ENCODE measurements at places on chromosomes 3 and 15.

DNA sequence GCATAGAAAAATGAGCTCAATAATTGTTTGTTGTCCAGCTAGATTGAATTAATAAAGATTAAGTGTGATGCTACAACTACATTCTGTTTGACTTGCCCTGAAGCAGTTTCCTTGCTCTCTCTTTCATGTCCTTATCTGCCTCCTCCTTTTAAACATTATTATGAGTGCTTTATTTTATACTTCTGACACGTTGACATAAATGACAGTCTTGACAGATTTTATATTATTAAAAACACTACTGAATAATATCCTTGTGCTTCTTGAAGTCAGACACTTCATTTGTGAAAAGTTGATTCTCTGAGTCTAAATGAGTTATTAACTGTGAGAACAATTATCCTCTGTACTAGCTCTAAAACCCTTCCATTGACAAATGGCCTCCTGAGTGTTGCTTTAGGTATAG lies 58.2 kb downstream of the PLCL2 start:
- no peak for DNase-seq

- DNase-seq = no peak
Observed at GRCh38 chr3:179289295-179289694, 33.5 kb upstream of the ZNF639 start.

DNA sequence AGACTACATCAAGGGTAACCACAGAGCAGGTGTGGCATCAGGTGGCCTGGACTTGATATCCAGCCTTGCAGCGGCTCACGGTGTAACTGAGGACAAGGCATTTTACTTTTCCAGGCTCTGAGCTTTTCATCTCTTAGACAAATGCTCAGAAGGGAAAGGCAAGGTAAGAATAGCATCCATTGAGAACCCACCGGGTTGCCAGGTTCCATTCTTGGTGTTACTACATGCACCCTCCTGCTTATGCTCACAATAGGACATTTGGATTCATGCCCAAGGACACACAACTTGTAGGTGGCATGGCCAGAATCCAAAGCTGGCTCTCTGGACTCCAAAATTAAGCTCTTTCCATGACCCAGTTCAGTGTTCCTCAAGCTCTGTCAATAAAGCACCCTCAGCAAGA lies 85.5 kb downstream of the CCNL1 start:
- DNase-seq = no peak

- DNase-seq = no peak
Observed at GRCh38 chr15:65406424-65407000, 16.2 kb downstream of the IGDCC4 start.

- DNase-seq = no peak
Observed at GRCh38 chr3:125098611-125099291, 43.0 kb upstream of the HEG1 start.

DNA sequence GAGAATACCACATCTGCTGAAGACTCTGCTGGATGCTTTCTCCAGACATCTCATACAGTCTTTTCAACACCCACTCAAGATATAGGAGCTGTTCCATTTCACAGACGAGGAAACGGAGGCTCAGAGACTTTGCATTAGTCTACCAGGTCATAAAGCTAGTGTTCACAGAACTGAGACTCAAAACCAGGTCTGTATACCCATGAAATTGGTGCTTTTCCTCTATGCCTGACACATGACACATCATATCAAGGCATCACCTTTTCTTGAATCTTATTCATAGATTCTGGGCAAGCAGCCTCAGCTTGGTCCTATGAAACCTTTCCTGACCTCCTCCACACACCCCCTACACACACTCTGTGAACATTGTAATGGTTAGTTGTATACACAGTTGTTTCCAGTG lies 101.2 kb downstream of the LPP start:
- no peak for DNase-seq

GRCh38 chr3:52268036-52268435 lies 10.4 kb downstream of the WDR82 start:
- DNase-seq = no peak

DNA sequence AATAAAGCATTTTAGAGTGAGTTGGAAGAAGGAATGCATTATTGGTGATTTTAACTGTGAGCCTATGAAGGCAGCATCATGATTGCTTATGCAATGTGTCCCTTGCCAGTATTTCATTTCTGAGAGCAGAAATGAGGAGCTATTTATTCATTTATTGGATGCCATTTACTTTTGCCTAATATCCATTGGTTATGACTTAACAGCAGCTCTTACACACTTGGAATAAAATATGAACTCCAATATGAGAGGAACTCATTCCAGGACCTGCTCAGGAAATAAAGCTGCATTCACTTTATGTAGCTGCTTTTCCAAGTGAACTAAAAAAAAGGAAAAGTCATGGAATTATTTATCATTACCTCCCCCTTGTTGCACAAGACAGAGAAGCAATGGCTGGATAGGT lies 280.1 kb downstream of the LRTM1 start:
- DNase-seq = no peak

DNA sequence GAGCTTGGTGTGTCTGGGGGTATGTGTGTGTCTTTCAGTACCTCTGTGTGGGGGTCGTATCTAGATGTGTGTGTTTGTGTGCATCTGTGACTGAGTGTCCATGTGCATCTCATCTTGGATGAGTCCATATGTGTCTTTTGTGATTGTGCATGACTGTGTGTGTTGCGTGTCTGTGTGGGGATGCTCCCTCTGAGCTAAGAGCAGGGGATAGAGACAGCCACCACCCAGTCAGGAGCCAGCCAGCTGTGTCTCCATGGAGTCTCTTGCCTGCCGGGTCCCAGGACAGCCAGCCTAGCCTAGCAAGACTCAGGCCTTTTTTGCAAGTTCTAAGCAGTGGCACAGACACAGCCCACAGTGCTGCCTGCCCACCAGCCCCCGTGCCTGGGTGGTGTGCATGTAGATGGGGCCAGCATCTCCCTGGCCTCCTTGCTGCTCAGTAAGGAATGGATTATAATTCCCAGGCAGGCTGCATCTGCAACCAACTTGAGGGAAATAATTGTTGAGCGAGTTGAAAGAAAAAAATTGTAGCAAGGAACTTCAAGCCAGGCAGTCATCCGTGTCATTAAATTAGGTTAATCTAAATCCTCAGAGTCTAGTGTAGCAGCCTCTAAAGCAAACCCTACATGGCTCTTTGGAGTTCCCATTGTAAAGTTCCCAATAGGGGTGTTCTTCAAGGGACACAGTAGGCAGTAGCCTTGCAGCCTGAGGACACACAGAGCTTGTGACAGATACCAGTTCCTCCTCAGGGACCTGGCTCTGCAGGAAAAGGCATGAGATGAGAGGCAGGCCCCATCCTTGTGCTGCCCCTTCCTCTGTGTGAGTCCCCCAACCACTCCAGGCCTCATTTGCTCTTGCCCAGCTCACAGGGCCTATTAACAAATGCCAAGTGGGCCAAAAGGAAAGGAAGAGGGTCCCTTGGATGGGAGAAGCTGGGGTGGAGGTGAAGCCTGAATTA lies 35.9 kb upstream of the MRPS22 start:
- DNase-seq = no peak

DNA sequence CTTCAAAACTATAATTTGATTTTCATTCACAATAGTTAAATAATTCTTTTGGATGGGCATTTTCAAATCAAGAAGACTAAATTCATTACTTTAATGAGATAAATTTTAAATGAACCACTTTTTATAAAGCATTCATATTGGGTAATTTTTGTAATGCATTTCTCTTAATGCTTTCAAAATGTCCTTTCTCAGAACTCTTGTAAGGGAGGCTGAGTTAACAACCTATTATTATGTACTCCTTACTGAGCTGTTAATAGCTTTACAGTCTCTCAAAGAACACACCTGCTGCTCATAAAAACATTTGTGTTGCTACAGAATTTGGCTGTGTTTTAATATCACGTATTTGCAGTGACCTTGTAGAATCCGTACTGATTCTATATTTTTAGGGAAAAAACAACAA lies 334.0 kb upstream of the ARL6 start:
- no peak for DNase-seq

GRCh38 chr3:3403700-3404099 lies 224.2 kb upstream of the CRBN start:
- no peak for DNase-seq

DNA sequence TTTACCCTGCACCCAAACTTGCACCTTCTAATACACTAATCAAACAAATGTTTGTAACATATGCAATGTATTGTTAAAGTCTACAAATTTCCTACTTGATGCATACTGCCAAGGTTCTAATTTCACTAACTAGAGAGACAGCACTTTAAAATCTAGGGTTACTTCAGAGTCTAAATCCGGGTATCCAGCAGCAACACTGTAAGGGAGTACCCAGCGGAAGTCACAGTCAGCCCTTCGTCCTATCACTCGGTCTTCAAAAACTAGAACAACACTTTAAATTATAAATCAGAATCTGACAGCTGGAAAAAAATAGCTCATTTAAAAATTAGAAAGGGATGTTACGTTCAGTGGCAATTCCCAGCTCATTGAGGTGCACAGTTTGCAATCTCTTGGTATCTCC lies 8.3 kb downstream of the TNIK start:
- DNase-seq = no peak

GRCh38 chr3:116647996-116648395 lies 61.6 kb upstream of the TUSC7 start:
- DNase-seq = no peak

- no peak for DNase-seq
Observed at GRCh38 chr3:146638718-146639117, 33.6 kb upstream of the PLSCR5 start.

DNA sequence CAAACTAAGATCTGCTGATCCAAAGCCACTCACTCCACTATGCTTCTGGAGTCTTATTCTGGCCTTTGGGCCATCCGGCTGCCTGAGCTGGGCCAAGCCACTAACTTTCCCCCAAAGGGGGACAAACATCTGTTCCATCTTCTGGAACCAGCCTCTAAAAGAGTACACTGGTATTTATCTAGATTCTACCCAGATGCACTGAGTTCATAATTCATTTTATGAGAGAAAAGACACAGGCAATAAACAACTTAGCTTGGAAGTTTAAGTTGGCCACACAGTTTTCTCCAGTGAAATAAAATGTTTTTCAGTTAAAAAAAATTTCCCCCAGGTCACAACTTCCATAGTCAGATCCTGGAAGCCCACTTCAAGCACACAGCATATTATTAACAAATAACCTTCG lies 80.1 kb upstream of the ARHGEF3 start:
- no peak for DNase-seq

- DNase-seq = no peak
Observed at GRCh38 chr15:48794697-48795134, 16.2 kb downstream of the CEP152 start.

GRCh38 chr3:48696156-48696555 lies 10.4 kb upstream of the NCKIPSD start:
- DNase-seq = no peak

DNA sequence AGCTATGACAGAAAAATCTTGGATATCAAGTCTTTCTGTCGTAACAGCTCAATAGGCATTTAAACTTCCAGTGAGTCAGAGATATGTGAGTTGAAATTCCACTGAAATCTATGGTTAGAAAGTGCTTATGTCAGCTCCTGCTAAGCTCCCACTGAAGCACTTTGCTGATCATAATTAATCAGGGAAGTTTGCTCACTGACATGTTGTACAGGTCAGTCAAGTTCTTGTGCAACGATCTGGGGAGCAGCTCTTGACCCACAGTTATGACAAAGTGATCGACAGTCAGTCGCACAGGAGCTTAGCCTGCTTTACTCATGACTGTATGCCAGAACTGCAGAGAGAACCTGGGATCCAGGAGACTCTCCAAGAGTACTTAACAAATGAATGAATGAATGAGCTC lies 453.5 kb downstream of the SOX2 start:
- DNase-seq = no peak

GRCh38 chr3:165389064-165389463 lies 192.9 kb upstream of the SLITRK3 start:
- DNase-seq = no peak

DNA sequence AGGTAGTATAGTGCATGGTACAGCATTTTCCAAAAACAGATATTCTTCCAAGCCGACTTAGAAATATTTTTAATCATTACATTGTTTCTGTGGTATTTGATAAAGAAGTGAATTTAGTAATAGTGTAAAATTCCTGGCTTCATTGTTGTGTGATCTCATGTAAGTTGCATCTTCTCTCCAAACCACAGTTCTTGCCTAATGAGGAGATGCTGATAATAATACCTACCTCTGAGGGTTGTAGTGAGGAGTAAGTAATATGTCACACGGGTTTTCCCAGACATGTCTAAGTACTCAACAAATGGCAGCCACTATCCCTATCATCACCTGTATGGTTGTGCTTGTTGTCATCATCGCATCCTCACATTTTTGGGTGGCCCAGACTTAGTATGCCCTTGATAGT lies 167.3 kb downstream of the SLCO3A1 start:
- DNase-seq = no peak

DNA sequence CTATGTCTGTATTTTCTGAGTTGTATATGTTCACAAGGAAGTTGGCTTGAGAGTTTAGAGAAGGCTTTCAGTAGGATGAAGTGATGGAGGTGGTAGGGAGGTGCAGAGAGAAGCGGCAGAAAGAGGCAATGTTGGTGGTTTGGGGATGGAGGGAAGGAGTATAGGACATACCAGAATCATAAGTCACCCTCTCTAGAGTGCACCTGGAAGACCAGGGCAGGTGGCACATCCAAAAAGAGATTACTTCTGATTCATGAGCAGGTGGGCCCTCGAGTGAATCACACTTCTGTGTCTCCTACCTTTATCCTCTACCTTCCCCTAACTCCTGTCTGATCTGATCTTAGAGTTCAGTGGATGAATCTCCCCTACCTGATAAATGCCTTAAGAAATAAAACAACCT lies 41.8 kb upstream of the MRPL3 start:
- DNase-seq = no peak

DNA sequence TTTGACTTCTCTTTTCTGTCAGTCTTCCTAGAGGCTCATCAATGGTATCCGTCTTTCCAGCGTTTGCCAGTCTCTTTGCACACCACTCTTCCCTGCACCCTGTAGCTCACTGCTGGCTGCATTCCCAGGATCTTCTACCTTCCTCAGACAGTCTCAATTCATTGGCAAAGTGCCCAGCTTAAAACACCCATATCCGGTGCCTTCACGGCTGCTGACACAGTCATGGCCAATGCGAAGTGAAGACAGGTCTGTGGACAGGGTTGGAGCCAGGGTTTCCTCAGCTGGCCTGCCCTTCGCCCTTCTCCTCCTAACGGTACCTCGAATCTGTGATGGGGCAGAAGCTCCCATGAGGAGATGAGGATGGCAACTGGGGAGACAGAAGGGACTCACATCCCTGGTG lies 36.1 kb downstream of the PTH1R start:
- no peak for DNase-seq

- no peak for DNase-seq
Observed at GRCh38 chr3:36525115-36525801, 145.0 kb downstream of the STAC start.

- no peak for DNase-seq
Observed at GRCh38 chr15:52421029-52421428, 107.7 kb downstream of the MYO5A start.

GRCh38 chr15:53875139-53875538 lies 103.1 kb upstream of the UNC13C start:
- no peak for DNase-seq
